GM04504 (cell line): ENCODE measurements at places on chromosomes 6 and 20.

- DNase-seq, result no peak
Measured at GRCh38 chr20:45268531-45268930, 14.2 kb upstream of the SLPI start.

- no peak for DNase-seq
Measured at GRCh38 chr20:39394461-39394860, 432.3 kb downstream of the DHX35 start.

DNA sequence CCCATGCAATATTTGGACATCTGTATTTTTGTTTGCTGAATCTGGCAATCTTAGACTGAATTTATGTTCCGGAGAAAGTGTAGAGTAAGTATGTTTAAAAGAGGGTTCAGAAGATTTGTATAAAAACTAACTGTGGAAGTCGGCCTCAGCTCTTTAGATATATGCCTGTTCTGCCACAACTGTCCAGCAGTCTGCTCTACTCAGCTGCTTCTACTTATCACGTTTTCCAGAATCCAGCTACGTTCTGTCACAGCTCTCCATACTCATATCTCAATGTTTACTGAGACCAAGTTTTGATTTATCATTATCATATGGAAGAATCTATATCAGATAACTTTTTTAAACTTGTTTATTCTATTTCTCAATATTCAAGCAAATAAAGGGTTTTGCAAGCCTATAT lies 721.3 kb downstream of the EYS start:
- DNase-seq, result no peak

GRCh38 chr20:19922716-19923115 lies 94.4 kb upstream of the NAA20 start:
- DNase-seq, result no peak

DNA sequence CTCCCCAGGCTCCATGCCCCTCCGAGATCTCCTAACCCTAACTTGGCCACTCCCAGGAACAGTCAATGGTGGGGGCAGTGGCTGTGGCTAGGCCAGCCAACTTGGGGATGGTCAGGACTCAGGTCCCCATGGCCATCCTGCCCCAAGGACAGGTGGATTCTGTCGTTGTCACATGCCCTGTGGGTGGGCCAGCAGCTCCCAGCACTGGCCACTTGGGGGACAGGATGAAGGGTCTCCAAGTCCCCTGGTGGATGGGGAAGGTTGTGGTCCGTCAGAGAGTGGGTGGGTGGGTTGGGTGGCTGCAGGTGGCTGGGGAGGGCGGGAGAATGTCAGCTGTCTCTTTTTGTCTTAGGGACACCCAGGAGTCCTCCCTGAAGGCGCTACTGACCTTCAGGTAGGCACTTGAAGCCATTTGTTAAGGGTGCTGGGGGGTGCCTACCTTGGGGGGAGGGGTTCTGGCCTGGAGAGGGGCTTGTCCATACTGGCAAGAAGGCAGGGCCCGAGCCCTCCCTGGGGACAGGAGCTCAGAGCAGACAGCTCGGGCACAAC lies 5.5 kb downstream of the COL9A3 start:
- DNase-seq, result no peak

DNA sequence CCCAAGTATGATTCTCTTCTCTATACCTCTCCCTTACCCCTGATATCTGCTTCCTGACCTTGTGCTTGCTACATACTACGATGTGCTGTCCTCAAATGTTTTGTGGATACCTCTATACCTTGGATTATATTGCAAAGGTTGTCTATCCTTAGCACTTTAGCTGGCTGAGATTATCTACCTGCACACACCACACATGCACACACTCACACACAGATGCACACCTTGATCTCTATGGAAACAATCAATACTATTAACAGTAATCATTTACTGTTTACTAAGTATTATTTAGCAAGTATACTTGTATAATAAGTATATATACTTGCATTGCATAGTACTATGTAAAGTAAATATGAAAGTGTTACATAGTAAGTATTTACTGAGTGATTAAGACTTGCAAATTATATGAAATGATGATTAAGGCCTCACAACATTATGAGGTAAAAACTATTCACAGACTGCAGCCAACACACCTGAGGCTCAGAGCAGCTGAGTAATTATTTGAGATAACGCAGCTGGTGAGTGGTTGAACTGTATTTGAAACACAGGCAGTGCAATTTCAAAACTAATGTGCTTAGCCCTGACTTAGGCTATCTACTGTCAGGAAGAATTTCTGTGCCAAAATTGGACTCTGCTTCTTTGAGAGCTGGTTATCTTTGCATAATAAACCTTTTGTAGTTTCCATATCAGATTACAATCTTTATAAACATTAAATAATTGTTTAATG lies 699.9 kb downstream of the FRK start:
- no peak for DNase-seq

DNA sequence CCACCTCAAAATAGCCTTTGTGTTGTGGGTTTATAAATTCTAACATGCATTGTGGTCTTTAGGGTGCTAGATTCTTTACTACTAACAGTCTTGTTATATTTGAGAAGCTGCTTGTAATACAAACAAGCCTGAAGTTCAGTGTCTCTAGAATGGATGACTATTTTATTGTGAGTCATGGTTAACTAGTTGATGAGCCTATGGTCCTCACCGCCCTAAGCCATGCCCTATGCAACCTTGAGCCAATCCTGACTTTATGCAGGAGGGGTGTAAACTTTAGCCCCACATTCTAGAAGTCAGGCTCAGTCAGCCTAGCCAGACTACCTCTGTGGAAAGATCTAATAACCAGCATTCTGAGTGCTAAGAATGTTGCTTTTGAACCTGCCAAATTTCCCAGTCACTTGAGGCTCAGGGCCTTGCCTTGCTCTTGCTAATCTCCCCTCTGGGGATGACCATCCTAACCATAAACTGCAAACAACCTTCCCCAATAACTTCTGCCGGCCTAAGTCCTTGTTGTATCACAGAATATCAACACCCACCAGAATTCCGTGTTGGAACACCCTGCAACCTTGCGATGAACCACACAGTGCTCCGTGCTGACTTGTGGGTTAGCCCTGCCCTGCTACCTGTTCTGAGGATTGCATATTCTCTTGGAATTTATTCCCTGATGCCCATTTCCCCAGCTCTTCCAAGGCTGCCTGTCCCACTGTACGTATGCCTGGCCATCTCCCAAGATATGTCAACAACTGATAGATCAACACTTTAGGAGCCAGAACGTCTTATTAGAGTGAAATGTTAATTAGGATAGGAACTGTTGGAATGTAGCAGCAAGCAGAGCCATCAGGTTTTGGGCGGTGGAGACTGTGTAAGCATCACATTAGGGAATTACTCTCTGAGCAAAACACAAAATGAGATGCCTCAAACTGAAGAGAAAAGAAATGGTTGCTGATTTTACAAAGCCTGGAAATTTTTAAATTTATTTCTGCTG lies 71.7 kb upstream of the CEP85L start:
- DNase-seq, result no peak

GRCh38 chr6:148987982-148988381 lies 241.2 kb downstream of the UST start:
- DNase-seq, result no peak

DNA sequence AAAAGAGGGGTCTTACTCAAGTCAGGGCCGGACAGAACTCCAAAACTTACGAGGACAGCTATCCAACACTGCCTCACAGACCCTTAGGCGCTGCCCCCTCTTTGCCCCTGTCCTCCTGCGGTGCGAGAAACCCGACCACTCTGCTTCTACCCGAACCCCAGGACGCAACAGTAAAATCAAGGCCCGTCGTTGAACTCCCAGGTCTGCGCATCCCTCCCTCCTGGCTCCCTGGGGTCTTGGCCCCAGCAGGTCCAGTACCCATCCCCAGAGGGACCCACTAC lies 6.4 kb downstream of the OLIG3 start:
- DNase-seq, result no peak

DNA sequence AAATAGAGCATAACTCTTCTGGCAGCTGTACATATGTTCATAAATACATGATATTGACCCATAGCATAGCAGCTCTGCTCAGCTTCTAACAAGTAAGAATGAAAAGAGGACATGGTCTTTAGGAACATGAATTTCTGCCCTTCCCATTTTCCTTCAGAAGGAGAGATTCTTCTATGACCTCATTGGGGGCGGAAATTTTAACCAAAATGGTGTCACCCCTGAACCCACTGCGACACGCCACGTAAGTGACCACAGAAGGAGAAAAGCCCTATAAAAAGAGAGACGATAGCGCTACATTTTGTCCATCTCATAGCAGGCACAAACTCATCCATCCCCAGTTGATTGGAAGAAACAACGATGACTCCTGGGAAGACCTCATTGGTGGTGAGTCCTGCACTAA lies at the start of gene IL17A:
Gene IL17A, plus strand, starts transcription at position 301 of the 400 bp plus-strand sequence. Its CDS starts 57 bp downstream, at position 358.
- no peak for DNase-seq

- DNase-seq, result no peak
Measured at GRCh38 chr20:61922411-61922810, 143.3 kb downstream of the TAF4 start.

- DNase-seq, result peak; percentile 55
Measured at GRCh38 chr6:54801669-54802068, 44.9 kb upstream of the FAM83B start.

DNA sequence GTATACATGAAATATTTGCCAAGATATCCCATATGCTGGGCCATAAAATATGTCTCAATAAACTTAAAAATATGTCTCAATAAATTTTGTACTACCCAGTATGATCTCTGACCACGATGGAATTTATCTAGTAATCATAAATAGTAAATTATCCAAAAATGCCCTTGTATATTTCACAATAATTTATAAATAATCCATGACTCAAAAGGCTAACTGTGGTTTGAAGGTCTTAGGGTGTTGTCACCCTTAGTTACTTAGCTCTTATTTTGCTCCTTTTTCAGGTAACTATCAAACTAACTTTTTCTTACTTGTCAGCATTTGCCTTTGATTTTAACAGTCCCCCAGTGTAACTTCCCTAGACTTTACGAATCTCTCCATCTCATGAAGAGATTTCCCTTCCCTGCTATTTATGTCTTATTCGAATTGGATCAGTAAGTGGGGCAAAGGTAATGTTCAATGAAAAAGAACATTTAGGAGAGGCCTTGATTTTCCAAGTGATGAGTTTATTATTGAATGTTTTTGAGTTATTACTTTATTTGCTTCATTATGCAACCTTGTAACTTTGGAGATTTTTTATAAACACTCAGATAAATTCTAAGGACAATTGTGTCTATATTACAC lies 109.0 kb upstream of the THBS2 start:
- DNase-seq, result peak; percentile 18

GRCh38 chr6:157393669-157394327 lies 12.8 kb downstream of the ZDHHC14 start:
- DNase-seq, result no peak

DNA sequence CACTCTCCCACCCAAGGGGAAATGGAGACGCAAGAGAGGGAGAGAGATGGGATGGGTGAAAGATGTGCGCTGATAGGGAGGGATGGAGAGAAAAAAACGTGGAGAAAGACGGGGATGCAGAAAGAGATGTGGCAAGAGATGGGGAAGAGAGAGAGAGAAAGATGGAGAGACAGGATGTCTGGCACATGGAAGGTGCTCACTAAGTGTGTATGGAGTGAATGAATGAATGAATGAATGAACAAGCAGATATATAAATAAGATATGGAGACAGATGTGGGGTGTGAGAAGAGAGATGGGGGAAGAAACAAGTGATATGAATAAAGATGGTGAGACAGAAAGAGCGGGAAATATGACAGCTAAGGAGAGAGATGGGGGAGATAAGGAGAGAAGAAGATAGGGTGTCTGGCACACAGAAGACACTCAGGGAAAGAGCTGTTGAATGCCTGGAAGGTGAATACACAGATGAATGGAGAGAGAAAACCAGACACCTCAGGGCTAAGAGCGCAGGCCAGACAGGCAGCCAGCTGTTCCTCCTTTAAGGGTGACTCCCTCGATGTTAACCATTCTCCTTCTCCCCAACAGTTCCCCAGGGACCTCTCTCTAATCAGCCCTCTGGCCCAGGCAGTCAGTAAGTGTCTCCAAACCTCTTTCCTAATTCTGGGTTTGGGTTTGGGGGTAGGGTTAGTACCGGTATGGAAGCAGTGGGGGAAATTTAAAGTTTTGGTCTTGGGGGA lies 754 bp downstream of the TNF start:
- no peak for DNase-seq

GRCh38 chr20:22260506-22260905 lies 323.9 kb downstream of the FOXA2 start:
- no peak for DNase-seq

DNA sequence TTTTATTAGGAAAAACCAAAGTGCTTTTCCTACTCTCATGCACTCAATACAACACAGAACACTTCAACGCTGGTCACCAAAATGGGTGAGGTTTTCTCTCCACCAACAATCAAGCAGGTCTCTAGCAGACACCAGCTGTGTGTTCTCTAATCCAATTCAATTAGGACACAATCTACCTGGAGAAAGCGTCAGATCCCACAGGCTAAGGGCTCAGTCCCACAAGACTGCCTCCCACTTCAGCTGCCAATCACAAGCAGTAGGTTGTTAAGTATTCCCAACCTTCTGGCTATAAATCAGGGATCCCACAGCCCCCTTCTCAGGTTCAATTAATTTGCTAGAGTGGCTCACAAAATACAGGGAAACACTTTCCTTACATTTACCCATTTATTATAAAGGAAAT lies 47.7 kb downstream of the STMND1 start:
- DNase-seq, result no peak

DNA sequence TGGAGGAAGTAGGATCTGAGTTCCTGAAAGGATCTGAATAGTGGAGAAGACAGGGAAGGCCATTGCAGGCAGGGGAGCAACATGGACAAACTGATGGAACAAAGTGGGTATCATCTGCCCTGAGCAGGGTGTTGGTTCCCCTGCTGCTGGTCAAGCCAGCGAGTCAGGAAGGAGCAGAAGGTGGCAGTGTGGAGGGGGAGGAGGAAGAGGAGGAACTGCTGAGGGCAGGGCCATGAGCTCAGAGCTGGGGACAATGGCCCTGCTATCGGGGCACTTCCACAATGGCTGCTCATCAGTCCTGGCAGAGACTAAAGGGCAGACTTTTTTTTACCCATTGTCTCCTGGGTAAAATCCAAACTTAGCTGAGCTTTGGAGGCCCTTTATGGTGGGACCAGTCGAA lies 13.6 kb downstream of the CNBD2 start:
- DNase-seq, result no peak

- no peak for DNase-seq
Measured at GRCh38 chr20:53216856-53217576, 244.9 kb downstream of the TSHZ2 start.

DNA sequence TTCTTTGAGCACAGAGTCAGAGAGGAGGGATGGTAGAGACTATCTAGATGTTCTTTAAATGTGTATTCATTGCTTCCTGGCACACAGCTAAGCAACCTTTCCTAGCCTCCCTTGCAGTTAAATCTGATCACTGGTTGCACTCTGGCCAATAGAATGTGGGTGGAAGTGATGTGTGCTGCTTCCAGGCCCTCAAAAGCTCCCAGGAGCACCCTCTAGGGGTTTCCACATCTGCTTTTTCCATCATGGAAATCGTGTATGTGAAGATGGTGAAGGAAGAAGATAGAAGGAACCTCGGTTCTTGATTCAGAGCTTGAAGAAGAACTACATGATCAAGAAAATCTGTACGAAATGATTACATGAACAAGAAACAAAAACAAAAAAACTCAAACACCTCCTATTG lies 149.8 kb upstream of the JAG1 start:
- DNase-seq, result no peak

DNA sequence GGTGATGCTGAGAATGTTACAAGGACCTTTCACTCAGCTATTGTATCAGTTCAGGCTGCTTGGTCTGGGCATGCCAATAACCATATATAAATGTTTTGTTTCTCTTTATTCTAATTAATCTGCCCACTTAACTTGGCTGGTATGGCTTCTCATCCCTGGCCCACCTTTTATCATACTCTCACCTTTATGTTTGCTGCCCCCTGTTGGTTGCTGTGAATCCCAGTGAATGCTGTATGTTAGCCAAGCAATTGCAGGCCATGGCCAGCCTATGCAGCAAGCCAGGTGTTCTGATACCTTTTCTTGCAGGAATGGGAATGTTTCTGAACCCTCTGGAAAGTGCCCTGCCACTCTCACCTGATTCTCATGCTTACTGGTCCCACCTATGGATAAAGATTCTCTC lies 54.6 kb downstream of the PCSK2 start:
- peak; percentile 9 for DNase-seq
